ENCODE measurements at places on chromosomes 1 and 21. TPM values are rescaled to one million over a fixed set of nuclear protein-coding genes. Genes with fewer than 3 reads are reported as not detected.

- no peak for DNase-seq
These were observed 45.3 kb downstream of the HSPG2 start for GRCh38 chr1:21891621-21892479.

DNA sequence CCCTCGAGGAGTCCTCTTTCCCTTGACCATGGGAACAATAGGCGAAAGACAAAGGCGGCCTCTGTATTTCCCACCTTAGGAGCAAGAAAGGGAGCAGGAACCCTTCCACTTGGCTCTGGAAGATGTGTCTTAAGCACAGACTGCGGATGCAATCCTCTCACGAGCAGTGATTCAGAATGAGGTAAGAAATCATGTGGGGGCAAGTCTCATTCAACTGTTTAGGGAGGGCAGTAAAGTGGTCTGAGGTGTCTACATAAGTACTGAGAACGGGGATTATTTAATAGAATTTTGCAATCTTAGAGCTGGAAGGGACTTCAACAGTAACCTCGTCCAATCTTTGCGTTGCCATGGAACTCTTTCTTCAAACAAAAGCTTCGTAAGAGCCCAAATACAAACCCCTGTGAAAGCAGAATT is 1.6 kb upstream of the DYRK3 start:
- DNase-seq: no peak

- no peak for DNase-seq
These were observed 7.8 kb downstream of the TNFRSF18 start for GRCh38 chr1:1198423-1199140.

DNA sequence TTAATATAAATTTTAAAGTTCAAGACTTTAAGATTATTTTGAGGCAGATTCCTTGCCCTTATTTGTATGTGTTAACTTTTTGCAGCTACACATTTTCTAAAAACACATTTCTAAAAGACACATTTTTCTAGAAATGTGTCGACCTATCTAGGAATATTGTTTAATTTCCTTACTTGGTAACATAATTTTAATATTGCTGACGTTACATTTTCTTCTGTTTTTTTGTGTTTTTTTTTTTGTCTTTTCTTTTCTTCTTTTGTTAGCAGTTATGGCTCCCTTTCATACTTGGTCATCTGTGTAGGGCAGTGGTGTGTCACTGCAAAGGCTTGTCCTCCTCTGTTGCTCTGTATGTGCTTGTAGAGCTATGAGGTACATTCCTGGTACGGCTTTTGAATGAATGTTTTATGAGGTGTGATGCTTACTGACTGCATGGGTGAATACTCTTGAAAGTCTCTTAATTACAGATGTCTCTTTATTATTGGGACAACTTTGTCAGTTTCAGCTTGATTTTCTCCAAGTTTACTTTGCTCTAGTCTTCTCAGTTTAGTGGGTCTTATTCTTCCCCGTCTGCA is 30.1 kb downstream of the LRRC8D start:
- DNase-seq: no peak

GRCh38 chr1:158329733-158330132 is 1.6 kb downstream of the CD1B start:
- no peak for DNase-seq

GRCh38 chr21:36909901-36910561 is 56.4 kb downstream of the HLCS start:
- DNase-seq: no peak

DNA sequence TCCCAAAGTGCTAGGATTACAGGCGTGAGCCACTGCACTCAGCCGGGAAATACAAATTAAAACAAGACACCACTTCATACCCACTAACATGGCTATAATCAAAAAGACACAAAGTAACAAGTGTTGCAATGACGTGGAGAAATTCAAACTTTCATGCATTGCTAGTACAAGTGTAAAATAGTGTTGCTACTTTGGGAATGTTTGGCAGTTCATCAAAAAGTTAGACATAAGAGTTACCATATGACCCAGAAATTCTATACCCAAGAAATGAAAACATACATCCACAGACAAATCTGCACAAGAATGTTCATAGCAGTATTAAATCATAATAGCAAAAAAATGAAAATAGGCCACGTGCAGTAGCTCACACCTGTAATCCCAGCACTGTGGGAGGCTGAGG is 16.4 kb downstream of the FOXJ3 start:
- no peak for DNase-seq

- DNase-seq: no peak
These were observed 3.1 kb downstream of the FUCA1 start for GRCh38 chr1:23864801-23865542.

- no peak for DNase-seq
These were observed 214.7 kb upstream of the PTGFR start for GRCh38 chr1:78275906-78276685.

DNA sequence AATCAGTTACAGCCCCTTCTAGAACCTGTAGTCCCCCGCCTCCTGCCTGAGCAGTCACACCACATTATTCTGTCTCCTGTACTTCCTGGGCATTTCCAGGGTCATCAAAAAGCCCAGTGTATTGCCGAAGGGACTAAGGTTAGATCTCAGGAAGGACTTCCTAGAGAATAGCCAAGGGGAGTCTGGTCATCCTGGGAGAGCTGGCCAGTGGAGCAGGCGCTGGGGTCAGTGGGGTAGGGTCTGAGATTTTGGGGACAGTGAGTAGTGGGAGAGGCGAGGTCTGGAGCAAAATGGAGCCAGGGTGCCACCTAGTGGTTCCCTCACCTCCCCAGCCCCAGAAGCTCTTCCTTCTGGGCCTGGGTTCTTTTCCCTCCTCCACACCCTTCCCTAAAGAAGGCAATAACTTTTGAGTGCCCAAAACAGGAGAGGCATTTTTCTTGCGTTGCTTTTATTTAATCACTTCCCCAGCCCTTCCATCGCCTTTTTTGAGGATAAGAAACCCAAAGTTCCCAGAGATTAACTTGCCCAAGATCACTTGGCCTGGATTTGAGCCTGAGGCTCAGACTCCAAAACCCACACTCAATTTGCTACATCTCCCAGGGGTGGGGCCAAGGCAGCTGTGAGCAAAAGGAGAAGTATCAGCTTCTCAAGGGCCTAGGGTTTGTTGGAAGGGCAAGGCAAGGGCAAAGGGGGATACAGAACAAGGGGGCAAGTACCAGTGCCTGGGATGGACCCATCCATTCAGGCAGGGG is 7.3 kb upstream of the PMVK start:
- DNase-seq: peak; percentile 42

DNA sequence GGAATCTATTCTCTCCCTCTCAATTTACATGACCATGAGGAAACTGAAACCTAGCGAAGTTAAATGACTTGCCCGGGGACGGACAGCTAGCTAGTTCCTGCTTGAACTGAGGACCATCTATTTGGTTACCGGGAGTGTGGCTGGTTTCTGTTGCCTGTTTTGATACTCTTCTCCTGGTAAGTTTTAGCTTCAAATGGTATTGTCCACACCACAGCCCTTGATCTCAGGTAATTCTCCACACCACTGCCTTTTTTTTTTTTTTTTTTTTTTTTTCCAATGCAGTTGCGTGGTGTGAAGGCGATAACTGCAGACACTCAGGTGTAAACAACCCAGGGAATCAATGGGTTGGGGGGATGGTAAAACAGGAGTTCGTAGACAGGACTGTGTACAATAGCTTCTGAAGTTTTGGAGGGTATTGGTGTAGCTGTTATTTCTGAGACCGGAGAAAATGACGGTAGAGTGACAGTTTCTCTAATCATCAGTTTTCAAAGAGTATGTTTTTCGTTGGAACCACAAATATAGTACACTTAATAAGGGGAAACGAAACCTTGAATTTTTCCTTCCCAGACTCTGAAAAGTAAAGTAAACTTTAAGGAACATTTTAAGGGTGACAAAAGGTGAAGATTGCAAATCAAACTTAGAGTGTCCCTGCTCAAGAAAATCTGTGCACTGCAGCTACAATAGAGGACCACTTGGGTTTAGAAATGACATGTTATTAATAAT is 125.3 kb upstream of the CACYBP start:
- DNase-seq: no peak

Gene FMOD
- 0.13 TPM for total RNA-seq

Gene P3H1
- 61.0 TPM for total RNA-seq

Gene TSACC
- total RNA-seq: not detected

Gene MFSD2A
- total RNA-seq: 0.39 TPM

Gene CFAP107
- total RNA-seq: not detected

Gene AMY1C
- total RNA-seq: not detected
